CD4-positive, alpha-beta T cell treated with Interleukin-4 for 4 hours (primary cell): ENCODE measurements at places on chromosomes 7 and 10.

DNA sequence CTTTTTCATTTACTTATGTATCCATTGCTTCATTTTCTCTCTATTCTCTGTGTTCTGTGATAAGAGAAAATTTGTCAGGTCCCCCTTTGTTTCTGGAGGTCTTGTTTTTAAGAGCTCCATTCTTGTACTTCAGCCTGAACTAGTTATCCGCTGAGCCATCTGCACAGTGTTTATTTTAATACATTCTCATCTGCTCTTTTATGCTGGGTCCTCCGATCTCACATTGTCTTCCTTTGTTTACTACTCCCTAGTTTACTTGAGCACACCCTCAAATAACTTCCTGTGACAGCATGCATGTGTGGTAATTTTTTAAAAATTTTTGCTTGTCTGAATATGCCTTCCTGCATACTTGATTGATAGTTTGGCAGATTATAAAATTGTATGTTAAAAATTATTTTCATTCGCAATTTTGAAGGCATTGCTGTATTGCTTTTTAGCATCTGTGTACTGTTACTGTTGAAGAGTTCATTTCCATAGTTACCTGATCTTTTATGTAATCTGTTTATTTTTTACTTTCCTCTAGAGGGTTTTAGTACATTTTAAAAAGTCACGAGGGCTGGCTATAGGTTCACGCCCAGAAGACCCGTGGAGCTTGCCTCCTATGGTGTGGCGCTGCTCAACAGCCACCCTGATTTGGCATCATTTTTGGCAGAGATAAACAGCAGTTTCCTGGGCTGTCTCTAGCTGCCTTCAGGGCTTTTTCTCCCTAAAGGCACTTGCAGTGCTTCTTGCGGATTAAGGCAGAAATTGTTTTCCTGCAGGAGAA is 31.9 kb downstream of the RSBN1L start:
- DNase-seq, result peak; percentile 15

GRCh38 chr7:517774-518629 is 1.6 kb downstream of the PDGFA start:
- DNase-seq, result no peak

DNA sequence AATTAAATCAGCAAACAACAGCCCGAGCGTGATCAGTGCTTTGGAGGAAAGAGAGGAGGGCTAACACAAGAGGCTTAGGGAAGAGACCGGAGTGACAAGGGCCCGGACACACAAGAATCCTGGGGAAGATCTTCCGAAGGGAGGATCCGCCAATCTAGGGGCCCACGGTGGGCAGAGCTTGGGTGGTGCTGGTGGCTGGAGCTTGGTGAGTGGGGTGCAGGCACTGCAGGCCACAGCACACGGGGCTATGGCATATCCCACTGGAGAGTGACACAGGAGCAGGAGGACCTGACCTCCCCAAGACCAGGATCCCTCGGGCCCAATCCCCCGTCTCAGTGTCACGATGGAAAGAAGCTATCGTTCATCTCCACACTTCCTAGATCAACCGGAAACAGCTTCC is 471.3 kb upstream of the FOXK1 start:
- DNase-seq, result no peak

DNA sequence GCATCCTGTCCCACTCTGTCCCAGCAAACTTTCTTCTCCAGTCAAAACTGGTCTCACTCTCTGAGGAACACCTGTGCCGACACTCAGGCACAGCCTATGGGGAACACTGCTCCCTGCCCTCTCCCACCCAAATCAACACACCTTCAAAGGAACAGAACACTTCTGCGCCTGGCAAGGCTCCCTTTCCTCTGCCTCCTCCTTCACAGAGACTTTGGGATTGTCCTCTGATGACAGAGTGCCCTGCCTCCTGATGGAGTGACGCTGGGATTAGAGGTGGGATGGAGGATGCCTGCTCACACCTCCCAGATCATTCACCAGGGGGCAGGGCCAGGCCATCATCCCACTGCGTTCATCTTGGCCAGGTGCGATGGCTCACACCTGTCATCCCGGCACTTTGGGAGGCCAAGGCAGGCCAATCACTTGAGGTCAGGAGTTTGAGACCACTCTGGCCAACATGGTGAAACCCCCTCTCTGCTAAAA is 26.5 kb downstream of the KLF6 start:
- DNase-seq, result no peak

DNA sequence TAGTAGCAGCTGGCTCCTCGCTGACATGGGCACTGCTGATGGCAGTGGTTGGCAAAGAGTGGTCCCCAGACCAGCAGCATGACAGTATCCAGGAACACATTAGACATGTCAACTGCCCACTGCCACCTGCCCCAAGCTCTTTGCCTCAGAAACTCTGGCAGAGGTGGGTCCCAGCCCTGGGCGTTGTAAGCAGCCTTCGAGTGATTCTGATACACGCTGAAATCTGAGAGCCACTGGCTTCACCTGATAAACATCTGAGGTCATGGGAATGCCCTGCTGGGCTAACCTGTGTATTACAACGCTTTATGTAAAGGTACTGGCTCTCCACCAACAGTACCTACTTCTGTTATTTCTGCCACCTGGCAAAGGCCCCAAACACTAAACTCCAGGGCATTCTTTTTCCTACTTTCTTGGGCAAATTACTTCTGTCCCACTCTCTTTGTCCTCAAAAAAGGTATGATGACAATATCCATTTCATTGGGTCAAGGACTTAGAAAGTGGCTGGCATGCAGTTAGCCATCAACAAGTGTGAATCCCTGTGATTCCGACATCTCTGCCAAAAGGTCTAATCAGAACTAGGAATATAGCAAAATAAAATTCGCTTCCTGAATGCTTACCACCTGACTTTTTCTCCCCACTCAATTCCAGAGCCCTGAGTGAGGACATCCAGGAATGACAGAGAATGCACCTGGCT is 9.2 kb downstream of the SGMS1 start:
- DNase-seq, result no peak
